OCI-LY7 (cell line): ENCODE measurements at places on chromosomes 7 and 10. TPM values are rescaled to one million over a fixed set of nuclear protein-coding genes. Genes with fewer than 3 reads are reported as not detected.

- DNase-seq = no peak
Observed at GRCh38 chr7:20543500-20543899, 72.0 kb upstream of the ABCB5 start.

GRCh38 chr10:24246365-24246764 is 37.4 kb downstream of the KIAA1217 start:
- DNase-seq = no peak

DNA sequence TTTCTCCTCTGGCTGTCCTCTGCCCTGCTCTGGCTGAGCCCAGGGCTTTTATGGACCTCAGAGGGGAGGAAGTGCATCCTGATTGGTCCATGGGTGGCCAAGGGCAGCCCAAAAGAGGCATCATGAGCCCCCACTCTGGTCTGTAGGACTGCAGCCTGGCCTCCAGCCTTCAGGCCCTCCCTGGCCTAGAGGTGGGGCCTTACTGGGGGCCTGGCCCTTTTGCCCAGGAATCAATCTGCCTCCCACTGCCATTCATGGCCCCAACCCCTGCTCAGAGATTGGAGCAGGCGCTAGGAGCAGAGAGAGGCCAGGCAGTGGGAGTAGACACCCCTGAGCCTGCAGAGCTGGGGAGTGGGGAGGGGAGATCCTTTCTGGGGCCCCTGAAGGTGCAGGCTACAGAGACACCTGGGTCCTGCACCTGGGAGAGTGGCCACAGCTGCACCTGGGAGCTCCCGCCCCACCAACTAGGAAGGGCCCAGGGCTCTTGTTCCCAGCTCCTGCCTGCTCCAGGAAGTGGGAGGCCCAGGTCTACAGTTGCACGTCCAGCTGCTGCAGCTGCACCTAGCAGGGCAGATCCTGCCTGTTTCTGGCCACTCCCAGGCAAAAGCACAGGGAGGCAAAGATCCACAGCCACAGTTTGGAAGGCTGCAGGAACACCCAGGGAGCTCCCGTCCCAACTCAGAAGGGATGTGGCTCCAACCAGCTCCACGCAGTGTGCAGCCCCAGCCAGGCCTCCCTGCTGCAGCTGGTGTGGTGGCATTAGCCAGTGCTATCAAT is 6.4 kb upstream of the DYNC2I1 start:
- DNase-seq = no peak

The CYP3A5 gene
- total RNA-seq = not detected in 2 replicates
